ENCODE measurements at places on chromosomes 4 and X.

- no peak for DNase-seq
Measured at GRCh38 chr4:69044247-69044646, 52.0 kb upstream of the UGT2B7 start.

DNA sequence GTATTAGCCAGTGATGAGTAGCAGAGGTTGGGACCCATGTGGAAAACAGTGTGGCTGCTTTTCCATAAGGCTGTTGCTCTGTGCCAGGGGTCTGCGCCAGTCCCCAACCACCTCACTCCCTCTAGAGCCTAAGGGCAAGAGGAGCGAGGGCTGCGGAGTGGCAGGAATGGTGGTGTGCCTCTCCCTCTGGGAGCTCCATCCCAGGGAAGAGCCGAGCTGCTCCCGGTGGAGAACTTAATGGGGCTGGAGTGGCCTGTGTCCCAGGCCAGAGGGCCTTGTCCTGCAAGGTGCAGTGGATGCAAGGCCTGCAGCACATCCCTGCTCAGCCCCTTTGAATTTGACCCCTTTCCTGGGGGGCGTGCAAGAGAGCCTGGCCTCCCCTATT is 105.4 kb upstream of the GRXCR1 start:
- no peak for DNase-seq

DNA sequence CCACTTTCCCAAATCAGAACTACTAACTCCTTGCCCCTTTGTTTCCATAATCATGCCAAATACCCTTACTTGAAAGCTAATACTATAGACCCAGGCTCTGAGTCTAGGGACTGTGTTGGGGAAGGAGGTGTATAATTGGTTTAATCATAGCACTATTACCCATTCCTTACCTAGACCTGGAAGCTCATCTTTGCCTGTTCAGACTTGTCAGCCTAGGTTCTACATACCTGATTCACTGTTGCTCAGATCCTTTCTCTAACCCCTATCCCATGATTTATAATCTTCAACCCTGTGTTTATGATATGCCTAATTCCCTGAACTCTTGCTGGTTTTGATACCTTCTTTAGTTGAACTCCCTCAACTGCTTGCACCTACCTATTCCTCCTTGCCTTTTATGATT is 123.1 kb upstream of the GRIA3 start:
- no peak for DNase-seq

DNA sequence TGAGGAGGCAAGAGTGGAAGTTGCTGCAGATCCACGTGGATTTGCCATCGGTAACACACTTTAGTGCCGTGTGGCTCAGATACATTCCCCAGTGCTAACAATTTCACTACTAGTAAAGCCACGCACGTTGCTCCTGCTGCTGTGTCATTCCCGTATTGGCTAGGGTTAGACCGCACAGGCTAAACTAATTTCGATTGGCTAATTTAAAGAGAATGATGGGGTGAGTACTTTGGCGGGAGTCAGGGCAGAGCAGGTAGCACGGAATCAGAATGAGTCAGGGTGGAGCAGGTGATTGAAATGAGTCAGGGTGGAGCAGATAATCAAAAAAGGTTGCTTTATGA is 1337.5 kb downstream of the FSTL5 start:
- no peak for DNase-seq

DNA sequence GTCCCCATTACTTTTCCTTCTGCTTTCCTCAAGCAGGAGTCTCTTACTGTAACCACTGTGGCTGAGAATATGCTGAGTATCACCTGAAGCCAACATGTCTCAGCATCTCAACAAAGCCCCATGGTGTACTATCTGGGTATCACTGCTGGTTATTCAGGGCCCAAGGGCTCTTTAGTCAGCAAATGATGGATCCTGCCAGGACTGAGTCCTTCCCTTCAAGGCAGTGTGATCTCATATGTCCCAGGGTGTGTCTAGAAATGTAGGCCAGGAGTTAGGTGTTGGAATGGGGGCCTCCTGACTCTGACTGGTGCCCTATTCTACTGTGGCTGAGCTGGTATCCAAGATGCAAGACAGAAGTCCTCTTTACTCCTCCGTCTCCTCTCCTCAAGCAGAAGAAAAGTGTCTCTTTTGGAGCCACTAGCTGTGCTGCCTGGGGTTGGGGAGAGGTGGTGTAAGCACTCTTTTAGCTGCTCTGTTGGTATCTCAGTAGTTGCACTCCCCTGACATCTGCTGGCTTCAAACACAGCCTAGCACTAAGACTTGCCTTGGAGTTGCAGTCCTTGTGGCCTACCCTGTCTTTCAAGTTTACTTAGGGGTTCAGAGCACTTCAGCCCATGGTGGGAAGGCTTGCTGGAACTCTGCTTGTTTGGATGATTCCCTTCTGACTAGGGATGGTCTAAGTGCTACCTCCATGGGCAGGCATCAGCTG is 28.6 kb downstream of the OCIAD2 start:
- no peak for DNase-seq

GRCh38 chr4:147834480-147834879 is 102.6 kb downstream of the ARHGAP10 start:
- no peak for DNase-seq

DNA sequence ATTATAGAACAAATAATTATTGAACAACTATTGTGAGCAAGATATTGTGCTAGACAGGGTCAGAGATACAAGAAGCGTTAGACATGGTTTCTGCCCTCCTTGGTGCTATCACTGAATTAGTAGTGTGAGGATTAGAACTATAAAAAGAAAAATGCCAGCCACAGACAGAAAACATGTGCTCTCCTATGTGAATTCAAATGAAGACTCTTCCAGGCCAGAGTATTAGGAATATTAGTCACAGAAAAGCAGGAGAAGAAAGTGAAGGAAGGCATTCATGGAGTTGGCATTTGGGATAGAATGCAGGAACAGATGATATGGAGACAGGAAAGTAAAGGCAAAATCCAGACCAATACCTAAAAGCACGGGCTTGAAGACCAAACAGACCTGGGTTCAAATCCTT is 179.6 kb upstream of the TENM3 start:
- DNase-seq: no peak

- no peak for DNase-seq
Measured at GRCh38 chrX:36684053-36684452, 324.1 kb upstream of the FAM47C start.

DNA sequence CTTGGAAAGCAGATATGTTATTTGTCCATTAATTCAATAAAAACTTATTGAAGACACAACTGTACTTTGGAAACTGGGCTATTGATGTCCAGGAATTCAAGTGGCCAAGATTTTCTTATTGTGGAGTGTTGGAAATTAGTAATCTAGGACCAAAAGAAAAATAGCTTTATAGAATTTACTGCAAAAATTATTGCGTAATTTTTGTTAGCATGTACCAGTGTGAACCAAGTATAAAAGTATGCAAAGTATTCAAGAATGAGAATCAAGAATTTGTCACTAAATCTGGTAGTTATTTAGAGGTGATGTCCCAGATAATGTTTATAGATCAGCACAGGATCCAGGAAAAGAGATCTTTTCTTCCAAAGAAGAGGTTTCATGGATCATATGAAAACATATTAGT is 468.9 kb upstream of the CTSO start:
- DNase-seq: no peak

GRCh38 chr4:153919667-153920066 is 130.8 kb upstream of the SFRP2 start:
- no peak for DNase-seq

DNA sequence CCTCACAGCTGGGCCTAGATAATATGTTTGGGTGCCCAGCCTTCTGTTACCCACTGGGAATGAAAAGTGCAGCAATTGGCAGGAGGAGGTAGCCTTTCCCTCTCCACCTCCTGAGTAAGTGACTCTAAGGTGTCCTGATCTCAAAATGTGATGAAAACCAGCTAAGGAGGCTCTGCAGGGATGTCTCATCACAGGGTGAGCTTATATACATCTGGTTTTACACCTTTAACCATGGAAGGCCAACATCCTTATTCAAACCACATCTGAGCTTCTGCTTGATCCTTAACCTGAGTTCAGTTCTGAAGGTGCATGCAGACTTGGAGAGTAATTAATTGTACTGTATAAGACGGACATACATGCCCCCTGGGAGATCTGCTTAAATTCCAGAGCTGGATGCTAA is 53.7 kb downstream of the HOPX start:
- DNase-seq: no peak

DNA sequence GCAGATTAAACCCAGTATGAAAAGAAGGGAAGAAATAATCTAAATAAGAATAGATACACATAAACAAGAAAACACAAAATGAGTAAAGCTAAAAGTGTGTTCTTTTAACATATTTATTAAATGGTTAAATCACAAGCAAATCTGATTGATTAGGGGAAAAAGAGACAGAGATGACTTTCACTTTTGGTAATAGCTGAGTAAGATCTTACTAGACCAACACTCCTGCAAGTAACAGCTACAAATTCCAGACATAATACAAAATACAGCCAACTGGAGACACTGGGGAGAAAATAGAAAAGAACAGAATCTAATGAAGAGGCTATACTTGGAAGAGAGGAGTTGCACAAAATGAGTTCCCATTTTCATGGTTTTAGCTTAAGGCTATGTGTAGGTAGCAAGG is 33.5 kb downstream of the OR13H1 start:
- no peak for DNase-seq

DNA sequence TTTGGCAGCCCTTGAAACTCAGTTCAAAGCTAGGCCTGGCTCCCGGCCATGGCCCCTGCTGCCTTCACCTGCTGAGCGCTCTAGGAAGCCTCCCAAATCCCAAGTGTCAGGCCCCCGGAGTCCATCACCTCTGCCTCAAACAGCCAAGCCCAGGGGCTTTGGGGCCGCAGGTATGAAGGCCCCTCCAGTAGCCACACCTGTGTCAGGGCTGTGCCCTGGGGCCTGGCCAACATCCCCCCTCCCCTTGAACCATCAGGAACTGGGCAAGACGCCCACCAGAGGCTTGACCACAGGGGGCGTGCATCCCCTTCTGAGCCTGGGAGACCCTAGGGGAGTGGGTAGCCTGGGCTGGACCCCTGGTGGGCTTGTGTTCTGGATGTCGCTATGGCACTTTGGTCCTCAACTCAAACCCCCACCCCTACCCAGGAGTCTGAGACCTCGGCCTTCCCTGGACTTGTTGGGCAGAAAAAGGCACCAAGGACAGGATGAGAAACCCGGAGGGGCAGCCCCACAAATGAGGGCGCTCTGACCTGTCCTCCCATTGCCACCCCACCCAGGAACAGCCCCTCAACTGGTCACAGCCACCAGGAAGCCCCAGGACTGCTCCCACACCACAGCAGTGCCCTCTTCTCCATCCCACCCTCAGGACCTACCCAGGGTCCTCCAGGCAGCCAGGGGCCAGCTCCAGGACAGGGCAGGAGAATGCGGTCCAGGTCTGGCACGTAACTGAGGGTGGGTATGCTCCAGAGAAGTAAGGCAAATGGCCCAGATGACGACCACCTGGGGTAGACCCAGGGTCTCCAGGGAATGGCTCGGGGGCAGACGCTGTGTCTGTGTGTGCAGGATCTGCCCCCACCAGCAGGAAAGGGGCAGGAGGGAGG is 4.2 kb upstream of the SLBP start:
- no peak for DNase-seq
